Activated CD4-positive, alpha-beta T cell treated with anti-CD3 and anti-CD28 coated beads, Interleukin-2, amount 50 U/mL, for 16 hours (primary cell): ENCODE measurements at places on chromosomes 4 and X.

DNA sequence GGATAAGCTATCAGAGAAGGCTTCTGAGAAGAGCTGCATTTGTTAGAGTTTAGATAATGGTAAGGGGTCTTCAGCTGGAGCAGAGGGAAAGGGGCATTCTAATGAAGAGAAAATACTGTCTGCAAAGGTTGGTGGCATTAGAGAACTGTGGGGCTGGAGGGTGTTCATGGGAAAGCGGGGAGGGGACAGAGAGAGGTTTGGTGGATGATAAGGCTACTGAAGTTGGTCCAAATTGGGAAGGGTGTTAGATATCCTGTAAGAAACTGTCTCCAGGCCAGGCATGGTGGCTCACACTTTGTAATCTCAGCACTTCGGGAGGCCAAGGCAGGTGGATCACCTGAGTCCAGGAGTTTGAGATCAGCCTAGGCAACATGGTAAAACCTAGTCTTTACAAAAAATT is 59.9 kb downstream of the AFF1 start:
- DNase-seq: no peak

DNA sequence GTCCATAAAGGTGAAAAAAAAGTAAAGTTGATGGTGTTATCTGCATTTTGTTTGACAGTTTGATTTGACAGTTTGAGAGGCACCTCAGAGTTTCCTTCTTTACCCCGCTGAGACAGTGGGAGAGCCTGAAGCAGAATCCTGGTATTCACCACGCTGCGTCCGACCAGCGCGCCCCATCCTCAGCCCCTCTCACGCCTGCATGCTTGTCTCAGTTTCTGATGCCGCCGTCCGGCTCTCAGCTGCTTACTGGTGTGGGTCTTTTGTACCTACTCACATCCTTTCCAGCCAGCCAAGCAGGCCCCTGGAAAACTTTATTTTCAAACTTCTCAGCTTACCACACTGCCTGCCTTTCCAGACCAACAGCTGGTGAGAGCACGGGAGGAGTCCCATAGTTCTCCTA is 175.2 kb downstream of the DCLK2 start:
- no peak for DNase-seq

GRCh38 chr4:1094336-1094690 is 19.1 kb downstream of the RNF212 start:
- DNase-seq: no peak

DNA sequence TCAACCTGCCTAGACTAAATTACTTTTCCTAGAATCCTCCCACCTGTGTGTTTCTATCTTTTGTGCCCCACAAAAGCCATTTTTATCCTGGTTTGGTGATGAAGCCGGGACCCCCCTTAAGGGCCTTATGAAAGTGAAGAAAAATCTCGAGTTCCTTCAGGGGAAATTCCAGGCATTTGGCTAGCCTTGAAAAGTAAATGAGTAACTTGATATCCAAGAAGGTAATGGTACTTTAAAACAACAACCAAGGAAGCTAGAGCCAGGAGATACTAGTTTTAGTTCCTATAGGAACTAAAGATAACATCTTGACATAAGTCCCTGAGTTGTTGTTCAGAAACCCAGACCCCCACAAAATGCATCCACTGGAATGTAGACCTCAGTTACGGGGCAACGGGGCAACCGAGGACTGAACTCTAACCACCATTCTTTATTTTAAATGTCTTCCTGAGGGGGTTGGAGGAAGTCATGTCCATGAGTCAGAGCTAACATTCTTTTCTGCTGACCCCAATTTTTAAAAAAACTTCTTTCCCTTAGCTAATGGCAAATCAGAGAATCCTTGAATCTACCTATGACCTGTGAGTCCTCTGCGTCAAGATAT is 73.9 kb downstream of the VCX3A start:
- no peak for DNase-seq

GRCh38 chrX:150692831-150693724 is at the start of gene MTMR1:
TSS of gene MTMR1 (plus strand) at chrX:150693396. CDS start at chrX:150693531, 135 bp downstream.
- no peak for DNase-seq

- no peak for DNase-seq
Measured at GRCh38 chr4:105345838-105346237, 128.0 kb downstream of the PPA2 start.
